ENCODE measurements at places on chromosomes 13 and 19.

GRCh38 chr19:48918801-48919247 lies 14.7 kb upstream of the DHDH start:
- DNase-seq = no peak

DNA sequence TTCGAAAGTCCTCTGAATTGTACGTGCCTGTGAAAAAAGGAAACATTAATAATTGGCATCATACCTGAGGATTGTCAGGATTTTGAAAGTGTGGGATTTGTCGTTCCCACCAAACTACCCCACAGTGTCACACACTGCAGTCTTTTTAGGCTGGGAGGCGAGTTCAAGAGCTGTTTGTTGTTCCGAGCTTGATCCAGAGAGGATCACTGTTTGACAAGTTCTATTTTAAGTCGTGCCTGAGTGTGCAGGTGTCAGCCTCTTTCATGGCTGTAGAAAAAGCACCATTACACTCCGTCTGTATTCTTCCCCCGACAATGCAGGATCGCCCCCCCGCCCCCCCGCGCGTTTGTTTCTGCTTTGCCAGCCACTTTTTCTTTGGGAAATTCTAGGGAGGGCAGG lies 635 bp upstream of the NBEA start:
- no peak for DNase-seq

- DNase-seq = no peak
Observed at GRCh38 chr19:8702350-8702749, 3.8 kb upstream of the ACTL9 start.

DNA sequence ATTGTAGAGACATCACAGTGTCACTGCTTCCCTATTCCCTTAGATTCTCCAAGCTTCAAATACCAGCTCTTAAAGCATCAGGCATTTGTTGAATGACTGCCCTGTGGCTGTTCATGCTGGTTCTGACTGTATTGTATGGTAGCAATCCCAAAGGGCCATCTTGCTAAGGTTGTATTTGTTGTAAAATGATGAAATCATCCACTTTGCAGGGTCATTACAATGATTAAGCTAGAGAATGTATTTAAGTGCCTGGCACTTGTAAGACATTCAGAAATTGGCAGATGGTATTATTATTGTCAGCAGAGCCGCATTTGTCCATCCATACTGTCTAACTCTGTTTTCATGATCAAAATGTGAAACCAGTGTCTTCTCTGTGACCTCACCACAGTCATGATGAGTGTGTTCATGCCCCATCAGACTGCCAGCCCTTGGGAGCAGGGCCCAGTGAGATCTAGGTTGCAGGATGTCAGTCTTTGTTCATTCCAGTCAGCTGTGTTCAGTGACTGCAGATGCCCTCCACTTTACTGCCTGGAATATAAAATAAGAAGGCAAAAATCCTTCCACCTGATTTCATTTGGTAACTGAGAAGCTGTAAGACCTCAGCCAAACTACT lies 86.1 kb downstream of the DHRS12 start:
- no peak for DNase-seq

DNA sequence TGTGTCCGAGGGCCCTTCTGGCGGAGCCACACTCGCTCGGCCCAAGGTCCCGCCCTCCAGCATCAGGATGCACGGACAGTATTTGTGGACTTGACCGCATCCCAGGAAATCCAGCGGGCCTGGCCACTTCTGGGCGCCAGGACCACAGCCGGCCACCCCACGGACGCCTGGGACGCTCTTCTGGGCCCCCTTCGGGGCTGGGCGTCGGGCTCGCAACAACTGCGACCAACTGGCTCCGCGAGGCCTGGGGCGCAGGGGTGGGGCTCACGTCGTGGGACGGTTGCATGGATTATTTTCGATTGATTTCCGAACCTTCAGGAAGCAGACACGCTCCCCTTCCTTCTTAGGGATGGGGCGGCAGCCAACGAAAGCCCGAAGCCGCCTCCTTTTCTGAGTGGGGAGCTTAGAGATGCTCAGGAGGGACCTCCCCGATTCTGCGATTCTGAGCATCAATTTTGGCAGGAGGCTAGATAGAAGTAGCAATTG lies 521 bp upstream of the NUP58 start:
- DNase-seq = no peak

DNA sequence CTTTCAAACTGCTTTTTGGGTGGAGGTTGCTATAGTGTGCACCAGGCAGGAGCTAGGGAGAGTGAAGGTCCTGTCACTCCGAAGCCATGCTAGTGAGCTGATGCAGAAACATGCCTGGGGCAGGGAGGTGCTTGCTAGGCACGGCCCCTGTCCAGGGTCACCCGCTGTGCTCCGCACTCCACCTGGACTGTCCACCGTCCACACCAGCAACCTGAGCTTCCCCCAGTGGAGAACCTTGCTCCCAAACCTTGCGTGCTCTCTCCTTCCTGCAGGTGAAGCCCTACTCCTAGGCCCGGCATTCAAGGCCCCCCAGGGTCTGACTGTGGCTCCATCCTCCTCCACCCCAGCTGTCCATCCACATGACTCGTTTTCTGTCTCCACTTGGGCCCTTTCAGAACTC lies 12.3 kb downstream of the SLC15A1 start:
- no peak for DNase-seq

DNA sequence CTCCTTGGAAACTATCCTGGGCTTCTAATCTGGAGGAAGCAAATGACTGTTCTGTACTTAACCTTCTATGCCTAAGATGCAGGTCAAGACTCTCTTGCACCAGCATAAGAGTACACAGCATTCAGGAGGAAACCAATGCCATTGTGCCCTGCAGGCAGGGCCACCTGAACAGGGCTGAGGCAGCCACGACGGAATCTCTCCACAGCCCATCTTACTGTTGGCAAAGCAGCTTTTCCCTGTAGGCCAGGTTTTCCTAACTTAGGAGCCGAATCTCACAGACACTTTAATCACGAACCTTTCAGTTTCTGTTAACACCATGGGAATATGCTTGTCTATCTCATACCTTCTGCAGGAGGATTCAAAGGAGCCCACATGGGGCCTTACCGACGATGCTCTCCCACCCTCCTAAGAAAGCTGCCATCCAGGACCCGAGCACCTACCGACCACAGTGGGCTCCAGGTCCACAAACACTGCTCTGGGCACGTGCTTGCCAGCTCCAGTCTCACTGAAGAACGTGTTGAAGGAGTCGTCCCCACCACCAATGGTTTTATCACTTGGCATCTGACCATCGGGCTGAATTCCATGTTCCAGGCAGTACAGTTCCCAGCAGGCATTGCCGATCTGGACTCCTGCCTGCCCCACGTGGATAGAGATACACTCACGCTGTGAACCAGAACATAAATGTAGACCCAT lies 2.6 kb downstream of the TUBA3C start:
- no peak for DNase-seq

- DNase-seq = no peak
Observed at GRCh38 chr19:50870417-50871089, 2.7 kb upstream of the KLK2 start.

GRCh38 chr19:57689750-57690149 lies 8.0 kb downstream of the ZNF551 start:
- no peak for DNase-seq

GRCh38 chr19:42850981-42851717 lies 28.4 kb downstream of the PSG1 start:
- no peak for DNase-seq

DNA sequence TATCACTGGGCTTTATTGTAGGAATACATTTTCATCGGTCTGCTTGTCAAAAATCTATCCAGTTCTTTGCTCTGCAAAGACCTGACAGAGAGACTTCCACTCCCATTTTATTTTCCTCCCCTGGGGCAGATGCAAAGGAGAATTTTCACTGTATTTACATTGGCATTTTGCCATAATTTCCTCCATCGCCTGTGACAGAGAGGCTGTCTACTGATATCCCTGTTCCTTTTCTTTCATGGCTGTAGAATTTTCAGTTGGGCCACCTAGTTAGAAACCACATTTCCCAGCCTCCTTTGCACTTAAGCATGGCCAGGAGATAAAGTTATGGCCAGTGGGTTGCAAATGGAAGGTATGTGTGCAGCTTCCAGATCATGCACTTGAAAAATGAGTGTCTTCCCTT lies 89.3 kb downstream of the NUFIP1 start:
- no peak for DNase-seq

DNA sequence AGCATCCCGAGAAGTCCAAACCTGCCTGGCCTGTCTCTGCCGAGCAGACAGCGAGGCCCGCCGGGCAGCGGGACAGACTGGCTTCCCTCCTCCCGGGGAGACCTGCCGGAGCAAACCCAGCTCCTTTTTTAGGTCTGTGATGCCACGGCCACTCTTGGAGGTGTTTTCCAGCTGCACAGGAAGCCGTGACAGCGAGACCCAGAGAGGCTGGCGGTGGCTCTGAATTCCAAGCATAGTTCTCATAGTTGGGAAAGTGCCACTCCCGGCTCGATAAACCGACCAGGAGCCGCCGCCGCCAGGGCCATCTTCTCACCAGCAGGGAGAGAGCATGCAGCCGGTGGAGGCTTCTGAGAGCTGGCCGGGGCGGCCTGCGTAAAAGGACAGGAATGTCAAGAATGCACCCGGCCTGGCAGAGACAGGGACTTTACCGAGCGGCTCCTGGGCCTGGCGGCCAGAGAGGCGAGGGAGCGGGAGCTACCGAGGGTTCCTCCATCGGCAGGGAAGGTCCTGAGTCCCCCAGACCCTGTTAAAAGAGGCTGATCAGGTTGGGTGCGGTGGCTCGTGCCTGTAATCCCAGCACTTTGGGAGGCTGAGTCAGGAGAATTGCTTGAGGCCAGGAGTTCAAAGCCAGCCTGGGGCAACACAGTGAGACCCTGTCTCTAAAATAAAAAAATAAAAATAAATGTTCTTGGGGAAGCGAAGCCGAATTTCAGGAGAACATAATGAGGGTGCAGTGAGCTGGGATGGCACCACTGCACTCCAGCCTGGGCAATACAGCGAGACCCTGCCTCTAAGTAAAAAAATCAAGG lies 64.9 kb downstream of the GADD45B start:
- no peak for DNase-seq

DNA sequence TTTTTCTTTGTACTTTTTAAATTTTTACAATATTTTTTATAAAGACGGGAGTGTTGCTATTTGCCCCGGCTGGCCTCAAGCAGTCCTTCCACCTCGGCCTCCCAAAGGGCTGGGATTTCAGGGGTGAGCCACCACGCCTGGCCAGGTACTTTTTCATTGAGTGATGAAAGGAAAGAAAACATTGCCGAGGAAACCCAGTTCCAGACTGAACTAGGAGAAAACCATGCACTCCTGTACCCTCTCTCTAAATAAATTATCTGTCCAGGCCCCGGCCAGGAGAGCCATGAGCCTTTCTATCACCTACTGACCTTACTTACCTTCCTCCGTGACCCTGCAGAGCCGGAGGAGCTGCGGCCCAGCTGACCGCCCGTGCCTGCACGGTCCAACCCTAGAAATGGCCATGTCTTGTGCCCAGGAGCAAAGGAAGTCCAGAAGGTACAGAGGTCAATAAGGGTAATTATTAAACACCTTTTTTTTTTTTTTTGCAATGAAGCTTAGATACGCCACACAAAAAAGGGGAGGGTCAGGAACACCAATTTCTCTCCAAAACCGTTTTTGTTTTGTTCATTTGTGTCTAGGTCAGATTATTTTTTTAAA lies at the start of gene SLC7A9:
Gene SLC7A9, minus strand, starts transcription at position 399 of the 597 bp plus-strand sequence. CDS start 1,233 bp downstream, outside the sequence.
- DNase-seq = no peak

DNA sequence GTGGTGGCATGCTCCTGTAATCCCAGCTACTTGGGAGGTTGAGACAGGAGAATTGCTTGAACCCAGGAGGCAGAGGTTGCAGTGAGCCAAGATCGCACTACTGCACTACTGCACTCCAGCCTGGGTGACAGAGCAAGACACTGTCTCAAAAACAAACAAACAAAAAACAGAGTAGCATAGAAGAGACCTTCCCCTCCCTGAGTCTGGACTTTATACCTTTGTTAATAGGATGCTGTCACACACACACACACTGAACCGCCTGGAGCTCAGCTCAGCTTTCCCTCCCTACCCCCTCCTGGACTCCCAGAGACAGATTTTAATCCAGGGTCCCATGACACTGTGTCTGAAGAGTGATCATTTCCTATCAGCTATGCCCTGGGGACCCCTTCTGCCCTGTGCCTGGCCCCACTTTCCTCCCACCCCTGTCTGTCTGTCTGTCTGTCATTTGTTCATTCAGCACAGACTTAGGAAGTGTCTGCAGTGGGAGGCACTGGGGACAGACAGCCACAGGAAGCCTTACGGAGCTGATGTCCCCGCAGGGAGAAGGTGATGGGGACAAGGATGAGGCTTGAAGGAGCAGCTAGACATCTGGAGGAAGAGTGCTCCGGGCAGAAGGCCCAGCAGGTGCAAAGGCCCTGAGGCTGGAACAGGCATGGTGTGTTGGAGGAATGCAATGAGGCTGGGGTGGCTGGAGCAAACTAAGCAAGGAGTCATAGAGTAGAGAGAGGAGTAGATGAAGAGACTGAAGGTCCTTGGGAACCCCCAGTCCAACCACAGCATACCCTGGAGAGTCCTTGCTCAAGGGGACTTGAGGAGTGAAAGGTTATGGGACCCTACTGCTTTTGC lies 4.9 kb downstream of the CERS4 start:
- DNase-seq = no peak

DNA sequence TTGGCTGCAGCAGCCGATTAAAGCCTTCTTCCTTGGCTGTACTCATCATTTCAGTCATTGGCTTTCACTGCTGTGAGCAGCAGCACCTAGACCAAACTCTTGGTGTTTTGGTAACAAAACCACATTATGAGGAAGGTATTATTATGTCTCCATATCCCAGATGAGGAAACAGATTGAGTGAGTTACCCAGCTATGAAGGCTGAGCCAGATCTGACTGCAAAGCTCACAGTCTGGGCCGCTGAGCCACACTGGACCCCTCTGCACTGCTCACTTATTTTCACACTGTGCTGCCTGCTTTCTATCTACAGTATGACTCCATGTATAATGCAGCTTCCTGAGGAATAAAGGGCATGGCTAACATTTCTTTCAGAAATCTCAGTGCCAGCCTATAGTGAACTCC lies 24.5 kb downstream of the CRYL1 start:
- DNase-seq = no peak

DNA sequence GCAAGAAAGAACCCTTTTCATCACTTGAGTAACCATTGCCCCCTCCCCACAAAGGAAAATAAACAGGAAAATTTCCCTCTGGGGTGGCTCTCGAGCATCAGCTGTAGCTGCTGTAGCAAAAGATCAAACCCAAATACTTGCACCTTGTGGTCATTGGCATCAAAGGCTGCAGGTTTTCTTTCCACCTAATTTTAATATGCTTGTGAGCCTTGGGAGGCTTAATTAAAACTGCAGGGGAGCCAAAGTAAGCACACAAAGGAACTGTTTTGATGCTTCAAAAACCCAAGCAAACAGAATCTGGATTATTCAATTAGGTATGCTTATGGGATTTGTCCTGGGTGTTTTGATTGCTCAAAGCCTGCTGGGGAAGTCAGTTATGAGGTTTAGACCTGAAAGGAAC lies 119.5 kb downstream of the SHISA2 start:
- no peak for DNase-seq

Data from GM20000 (cell line).